Brain (organoid and tissue), 16 donors: ENCODE measurements at places on chromosomes 5 and 9.
A peak's percentile ranks its signal among the peaks of the same experiment; 100 is the strongest.

DNA sequence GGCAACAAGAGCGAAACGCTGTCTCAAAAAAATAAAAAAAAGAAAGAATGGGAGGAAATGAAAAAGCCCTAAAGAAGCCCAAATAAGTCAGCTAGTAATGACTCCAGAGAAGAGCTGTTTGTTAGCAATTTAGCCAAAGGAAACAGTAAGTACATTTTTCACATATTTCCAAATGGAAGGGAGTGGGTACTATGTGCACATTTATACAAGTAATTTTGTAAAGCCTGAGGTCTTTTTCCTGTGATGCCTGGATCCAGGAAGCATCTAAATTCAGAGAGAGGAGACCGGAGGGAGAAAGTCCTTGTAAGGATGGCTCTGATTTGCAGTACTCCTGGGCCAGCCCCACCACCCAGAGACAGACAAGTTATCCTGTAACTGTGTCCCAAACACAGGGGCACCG is 14.7 kb downstream of the FBP1 start:
- no peak for DNase-seq

DNA sequence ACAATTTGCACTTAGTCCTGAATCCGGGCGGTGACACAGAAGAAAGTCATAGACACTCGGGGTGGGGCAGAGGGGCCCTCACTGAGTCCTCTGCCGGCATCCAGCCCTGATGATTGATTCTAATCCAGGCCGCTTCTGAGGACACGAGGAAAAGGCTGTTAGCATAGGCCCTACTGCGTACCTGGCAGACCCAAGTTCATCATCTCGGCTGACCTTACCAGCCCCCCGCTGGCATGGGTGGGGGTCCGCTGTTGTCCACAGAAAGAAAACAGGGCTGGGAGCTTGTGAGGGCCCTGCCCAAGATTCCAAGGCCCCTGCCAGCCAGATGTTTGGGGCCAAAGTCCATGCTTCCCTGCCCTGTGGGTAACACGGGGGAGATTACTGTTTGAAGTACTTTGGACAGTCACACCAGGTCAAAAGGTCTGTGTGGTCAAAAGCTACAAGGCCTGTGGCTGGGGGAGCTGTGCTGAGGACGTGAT is 24.5 kb downstream of the ERGIC1 start:
- DNase-seq = no peak

DNA sequence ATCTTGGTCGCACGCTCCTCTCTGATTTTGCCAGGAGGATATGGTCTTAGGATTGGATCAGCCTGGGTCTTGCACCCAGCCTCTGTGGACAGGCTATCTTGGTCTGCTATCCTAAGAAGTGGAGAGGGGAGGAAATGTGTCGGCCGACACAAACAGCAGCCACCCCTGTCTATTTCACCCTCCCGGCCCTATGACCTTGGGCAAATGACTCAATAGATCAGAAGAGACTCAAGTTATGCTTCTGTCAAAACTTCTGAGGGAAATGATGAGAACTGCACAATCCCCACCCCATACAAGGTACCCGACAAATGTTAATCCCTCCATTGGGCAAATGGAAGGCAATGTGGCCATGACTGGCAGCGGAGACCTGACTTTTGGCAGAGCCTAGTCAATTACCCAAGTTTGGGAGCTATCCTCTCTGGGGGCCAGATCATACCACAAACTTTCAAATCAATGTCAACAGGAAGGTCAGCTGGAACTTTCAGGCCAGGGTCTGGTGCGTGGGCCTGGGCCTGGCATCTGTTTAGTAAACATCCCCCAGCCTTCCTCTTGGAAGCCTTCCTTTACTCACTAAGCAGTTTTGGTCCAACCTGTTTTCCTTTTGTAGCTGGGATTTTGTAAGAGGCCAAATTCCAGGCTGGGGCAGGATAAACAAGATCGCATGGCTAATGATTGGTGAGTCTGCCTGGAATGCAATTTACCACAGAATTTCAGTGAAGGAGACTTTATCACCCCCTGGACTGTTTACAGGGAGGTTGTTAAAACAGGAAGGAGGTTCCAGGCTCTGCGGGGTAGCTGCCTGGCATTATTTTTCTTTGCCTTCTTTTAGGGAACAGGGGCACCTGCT is 64.2 kb upstream of the CPEB4 start:
- no peak for DNase-seq

DNA sequence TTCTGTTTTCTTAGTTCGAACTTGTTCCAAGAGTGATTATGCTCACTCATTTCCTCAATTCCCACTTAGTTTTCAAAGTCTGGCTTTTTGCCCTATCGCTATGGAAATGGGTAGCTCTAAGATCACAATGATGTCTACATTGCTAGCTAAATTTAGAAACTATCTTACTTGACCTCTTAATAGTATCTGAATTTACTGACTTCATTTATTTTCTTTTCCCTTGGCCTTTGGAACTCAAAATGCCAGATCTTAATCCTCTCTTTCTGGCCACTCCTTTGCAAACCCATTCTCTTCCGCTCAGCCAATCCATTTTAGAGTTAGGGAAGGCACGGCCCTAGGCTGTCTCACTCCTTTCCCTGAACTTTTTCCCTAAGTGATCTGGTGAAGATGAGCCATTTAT is 137.0 kb downstream of the FER start:
- DNase-seq = peak; percentile 15

- DNase-seq = no peak
Observed at GRCh38 chr9:104527109-104527508, at the start of gene OR13C4. Gene OR13C4, minus strand, starts transcription at chr9:104527209. Its CDS starts 0 bp downstream, at chr9:104527209.

- DNase-seq = peak; percentile 73
Observed at GRCh38 chr5:156328766-156329165, 1.8 kb downstream of the SGCD start.

DNA sequence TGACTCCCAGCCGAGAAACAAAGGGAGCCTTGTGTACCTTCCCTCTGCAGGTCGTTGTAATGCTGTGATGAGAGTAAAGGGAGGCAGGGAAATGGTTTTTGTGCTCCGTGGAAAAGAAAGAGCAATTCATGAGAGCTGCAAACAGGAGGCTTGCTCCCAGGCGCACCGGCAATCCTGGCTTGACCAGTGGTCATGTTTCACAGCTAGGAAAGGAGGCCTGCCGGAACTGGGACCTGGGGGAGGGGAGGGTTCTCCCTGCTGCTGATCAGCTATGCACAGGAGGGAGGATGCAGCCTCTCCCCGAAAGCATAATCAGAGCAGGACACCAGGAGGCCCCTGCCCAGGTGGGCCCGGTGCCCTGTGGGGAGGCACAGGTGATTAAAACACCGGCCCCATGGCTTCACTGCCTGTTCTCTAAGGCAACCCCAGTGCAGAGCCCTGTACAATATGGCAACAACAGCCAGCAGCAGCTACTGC is 131.3 kb downstream of the ZDHHC21 start:
- DNase-seq = no peak

DNA sequence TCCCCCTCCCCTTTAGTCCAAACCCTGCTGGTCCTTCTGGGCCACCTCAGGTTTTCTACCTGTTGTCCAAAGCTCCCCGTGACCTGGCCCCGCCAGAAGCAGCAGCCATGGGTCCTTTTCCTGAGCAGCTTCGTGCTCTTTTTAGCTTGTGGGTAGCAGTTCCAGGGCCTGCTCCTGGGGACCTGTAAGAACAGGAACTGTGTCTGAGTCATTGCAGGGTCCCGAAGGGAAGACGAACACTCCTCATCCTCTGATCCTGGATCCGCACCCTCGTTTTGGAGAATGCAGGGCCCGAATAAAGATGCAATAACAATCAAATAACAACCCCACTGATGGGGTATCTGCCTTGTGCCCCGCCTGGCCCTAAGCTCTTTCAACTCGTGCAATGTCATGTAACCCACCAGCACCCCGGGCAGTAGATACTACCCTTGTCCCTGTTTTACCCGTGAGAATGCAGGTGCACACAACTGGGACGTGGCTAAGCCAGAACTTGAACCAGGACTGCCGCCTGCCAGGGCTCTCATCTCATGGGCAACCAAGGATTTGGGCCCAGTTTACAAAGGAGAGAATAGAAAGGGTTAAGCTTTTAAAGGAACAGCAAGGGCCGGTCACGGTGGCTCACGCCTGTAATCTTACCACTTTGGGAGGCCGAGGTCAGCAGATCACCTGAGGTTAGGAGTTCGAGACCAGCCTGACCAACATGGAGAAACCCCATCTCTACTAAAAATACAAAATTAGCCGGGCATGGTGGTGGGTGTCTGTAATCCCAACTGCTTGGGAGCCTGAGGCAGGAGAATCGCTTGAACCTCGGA is 33.2 kb downstream of the NEK6 start:
- DNase-seq = no peak

- DNase-seq = no peak
Observed at GRCh38 chr5:116289276-116289675, 204.5 kb downstream of the COMMD10 start.

DNA sequence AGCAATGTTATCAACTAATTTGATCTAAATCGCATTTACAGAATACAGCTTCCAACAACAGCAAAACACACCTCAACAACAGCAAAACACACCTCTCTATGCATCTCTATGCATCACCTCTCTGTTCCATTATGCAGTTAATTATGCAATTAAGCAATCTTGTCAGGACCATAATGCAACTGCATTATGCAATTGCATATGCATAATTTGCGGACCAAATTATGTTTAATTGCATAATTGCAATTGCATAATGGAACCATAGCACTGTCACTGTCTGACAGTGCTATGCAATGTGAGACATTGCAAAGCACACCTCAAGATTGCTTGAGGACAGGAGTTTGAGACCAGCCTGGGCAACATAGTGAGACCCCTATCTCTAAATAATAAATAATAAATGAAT is 80.4 kb upstream of the PRSS3 start:
- DNase-seq = no peak

GRCh38 chr9:98161851-98162250 is 30.6 kb downstream of the CORO2A start:
- no peak for DNase-seq

DNA sequence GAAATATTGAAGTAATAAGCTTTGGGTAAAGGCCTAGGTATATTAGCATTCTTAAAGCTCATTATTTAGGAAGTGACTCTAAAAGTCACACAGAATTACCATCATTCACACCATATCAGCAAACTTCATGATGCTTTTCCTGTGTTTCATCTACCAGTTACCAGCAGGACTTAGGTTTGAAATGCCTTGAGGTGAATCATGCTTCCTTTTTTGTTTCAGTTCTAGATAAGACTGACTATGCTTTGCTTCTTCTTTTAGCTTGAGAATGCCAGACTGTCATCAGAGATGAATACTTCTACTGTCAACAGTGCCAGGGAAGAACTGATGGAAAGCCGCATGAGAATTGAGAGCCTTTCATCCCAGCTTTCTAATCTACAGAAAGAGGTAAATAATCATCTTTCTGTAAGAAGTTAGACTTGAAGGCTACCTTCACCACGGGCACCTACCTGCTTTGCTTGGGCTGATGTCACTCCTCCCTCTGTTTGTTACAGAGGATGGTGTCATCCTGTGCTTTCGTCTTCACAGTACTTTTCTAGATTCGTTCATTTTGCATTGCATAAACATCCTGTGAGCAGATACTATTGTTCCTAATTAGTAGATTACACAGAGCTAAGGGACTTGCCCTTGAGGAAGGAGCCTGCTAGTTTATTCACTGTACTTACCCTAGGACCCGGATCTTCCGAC is 34.7 kb downstream of the LMNB1 start:
- DNase-seq = no peak

DNA sequence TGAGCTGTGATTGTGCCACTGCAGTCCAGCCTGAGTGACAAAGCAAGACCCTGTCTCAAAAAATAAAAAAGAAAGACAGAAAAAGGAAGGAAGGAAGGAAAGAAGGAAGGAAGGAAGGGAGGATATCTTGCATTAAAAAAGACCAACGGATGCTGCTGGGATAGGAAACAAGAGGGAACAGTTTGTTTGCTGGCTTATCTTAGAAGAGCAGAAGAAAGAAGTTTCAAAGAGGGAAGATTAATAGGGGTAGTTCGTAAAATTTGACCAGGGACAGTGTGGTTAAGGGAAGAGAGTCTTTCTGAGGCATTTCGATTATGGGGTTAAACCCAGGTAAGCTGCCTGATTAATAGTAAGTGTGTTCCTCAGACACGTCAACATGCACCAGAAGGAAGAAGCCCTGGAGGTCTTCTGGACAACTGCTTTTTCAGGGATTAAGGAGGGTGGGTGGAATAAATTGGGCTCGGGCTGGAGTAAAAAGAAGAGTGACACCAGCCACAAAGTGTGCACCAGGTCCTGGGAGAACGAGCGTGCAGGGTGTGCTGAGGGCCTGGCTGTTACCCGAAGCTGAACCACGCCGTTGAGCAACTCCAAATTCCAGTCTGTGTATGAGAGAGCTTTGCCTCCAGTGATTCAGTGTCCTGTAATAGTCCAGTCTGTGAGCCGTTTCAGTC is 24.8 kb downstream of the FYB1 start:
- no peak for DNase-seq

DNA sequence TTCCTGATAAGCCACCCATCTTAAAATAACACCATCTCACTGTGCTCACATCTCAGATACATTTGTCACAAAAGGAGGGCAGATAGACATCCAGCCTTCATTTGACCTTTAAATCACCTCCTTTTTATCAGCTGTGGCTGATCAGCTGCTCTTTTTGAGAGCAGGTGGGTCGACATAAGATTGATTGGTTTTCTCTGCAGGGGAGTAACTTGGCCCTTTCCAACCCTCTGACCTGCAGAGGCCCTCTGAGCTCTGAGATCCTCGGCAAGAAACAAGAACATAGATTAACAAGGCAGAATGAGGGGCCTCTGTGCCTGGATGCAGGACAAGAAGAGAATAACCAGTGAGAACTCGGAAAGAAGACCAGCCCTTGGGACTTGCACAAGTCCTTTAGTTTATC is 33.5 kb upstream of the GLRA1 start:
- DNase-seq = no peak

- DNase-seq = no peak
Observed at GRCh38 chr5:132681983-132682382, 8.2 kb downstream of the IL4 start.

DNA sequence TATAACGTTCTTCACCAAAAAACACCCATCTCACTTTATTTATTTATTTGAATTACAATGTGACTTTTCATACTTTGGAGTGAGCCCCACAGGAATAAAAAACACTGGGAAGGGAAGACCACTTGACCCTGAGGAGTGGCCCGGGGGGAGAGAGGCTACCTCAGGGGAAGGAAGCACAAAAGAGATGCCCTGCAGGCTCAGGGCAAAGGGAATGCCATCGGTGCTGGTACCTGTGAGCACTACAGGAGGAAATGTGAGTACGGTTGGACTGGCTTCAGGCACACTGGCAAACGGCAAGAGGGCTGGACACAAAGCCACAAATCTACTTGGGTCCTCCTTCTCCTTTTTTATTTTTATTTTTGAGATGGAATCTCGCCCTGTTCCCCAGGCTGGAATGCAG is 363.9 kb upstream of the KLF4 start:
- no peak for DNase-seq
